ENCODE measurements at places on chromosomes 1 and 21.

DNA sequence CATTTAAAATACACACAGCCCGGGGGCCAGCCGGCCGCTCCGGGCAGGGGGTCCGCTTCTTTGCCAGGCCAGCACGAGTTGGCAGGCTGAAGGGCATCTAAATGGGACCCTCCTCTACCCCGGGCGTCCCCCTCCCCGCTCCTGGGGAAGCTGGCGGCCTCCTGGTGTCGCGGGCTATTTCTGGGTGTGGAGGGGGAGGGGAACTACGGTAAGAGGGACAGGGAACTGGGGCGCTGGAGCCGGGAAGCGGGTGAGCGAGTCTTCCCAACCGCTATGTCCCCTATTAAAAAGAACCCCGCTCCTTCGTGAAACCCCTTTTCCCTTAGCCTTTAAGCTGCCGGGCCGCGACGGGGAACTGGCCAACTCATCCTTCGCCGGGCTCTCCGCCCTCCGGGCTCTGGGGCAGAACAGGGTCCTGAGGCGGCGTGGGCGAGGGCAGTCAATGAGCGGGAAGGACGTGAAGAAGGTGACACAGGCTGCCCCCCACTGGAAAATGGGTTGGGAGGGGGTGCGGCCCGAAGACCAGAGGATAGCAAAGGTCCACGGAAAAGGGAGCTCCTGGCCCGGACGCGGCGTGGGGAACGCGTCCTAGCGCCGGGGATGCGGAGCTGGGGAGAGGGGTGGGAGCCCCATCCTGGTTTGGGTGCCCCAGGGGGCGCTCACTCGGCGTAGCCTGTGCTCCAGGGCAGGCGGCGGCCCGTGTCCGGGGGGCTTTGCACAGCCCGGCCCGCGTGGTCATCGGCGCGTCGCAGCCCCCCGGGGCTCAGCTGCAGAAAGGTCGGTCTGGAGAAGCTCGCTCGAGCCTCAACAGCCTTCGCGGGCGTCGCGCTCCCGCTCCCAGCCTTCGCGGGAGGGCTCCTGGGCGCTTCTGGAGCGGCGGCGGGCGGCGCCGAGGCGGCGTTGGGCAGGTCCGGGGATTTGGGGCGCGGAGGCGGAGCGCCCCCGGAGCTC lies 544 bp downstream of the PPM1J start:
- no peak for DNase-seq

GRCh38 chr1:197526736-197527371 lies 248.4 kb downstream of the DENND1B start:
- DNase-seq = peak; percentile 58

DNA sequence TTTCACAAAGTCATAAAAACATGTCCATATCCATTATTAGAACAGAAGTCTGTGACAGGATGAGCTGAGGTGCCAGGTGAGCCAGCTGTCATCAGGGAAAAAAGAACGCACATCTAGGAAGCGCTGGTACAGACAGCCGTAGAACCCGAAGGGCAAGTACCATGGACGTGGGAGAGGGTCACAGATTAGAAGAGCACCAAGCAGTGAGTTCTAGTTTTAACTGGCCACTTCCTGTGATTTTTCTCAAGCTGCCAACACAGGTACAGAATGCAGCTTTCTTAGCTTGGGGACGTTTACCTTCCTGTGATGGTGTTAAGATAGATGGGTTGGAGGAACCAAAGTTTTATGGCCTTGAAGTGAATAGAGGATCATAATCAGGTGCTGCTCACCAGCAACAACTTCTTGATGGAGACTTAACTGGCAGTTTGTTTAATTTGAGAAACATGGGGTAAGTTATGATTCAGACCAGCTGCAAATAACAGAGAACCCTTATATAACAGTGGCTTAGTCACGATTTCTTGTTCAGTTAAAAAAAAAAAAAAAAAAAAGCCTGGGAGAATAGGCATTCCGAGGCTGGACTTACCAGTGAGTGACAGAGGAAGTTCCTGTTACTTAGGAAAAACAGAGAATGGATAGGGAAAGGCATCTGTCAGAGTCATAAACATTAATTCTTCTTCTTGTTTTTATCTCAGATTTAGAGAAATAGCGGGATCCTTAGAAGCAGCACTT lies 30.9 kb downstream of the AGT start:
- DNase-seq = peak; percentile 1

- DNase-seq = no peak
Measured at GRCh38 chr1:38265293-38266196, 219.0 kb upstream of the POU3F1 start.

- no peak for DNase-seq
Measured at GRCh38 chr1:217322834-217323233, 308.1 kb downstream of the GPATCH2 start.

- no peak for DNase-seq
Measured at GRCh38 chr21:18157406-18157805, 87.2 kb upstream of the CHODL start.

DNA sequence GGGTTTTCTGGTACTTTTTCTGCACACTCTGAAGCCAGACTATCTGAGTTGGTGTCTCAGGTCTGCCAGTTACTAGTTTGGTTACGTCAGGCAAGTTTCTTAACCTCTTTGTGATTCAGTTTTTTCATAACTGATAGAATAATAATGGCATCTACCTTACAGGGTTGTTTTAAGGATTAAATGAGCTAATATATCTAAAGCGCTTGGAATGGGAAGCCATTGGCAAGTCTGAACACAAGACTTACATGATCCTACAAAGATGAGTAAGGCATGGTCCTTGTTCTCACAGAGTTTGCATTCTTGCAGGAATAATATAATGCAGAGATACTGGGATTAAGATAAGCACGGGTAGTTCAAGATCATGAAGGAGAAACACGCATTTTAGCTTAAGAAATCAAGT lies 9.2 kb upstream of the DENND2D start:
- DNase-seq = no peak

GRCh38 chr1:11944358-11944931 lies 9.9 kb downstream of the PLOD1 start:
- peak; percentile 78 for DNase-seq

- DNase-seq = peak; percentile 74
Measured at GRCh38 chr21:39788383-39788782, 43.4 kb downstream of the IGSF5 start.

- DNase-seq = no peak
Measured at GRCh38 chr1:230067871-230068620, 1.0 kb downstream of the GALNT2 start.

- DNase-seq = no peak
Measured at GRCh38 chr1:4095433-4095971, 195.4 kb upstream of the C1orf174 start.

- peak; percentile 81 for DNase-seq
Measured at GRCh38 chr1:230188826-230189225, 121.8 kb downstream of the GALNT2 start.

- DNase-seq = no peak
Measured at GRCh38 chr1:183209533-183210158, 23.6 kb downstream of the LAMC2 start.

- DNase-seq = no peak
Measured at GRCh38 chr1:86471291-86471690, 2.6 kb downstream of the CLCA1 start.

- DNase-seq = no peak
Measured at GRCh38 chr1:231580874-231581273, 45.7 kb upstream of the DISC1 start.

DNA sequence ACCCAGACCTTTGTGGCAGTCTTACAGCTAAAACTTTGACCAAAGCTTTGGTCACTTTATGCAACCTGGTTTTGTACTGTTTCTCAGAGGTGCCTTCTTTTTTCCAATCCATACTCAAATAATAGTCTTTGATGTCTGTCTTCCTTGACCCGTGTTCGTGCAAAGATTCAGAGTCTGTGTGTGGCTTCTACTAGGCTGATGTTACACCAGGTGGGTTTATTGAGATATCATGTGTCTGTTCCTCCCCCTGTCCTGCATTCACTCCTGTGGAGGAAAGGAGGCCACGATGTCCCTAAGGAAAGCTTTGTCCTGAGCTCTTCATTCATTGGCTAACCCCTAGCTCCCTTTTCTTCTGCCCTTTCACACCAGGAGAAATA lies 15.0 kb upstream of the IKBKE start:
- no peak for DNase-seq

DNA sequence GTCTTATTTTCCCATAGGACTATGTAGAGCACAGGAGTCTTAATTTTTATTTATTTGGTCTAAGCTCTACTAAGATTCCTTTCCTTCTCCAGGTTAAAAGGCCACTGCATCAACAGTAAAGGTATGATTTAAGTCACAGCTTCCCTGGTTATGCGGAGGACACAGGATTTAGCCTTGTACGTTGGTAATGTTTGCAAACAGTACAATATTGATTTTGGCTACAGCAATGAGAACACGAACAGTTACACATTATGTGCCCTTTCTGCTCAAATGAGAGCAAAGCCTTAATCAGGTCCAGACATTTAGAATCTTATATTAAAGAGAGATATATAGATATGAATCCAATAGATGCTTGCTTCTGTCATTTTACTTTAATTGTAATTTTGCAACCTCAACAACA lies 264.0 kb downstream of the NUF2 start:
- DNase-seq = no peak

- no peak for DNase-seq
Measured at GRCh38 chr1:115118086-115118485, 28.8 kb upstream of the TSPAN2 start.

DNA sequence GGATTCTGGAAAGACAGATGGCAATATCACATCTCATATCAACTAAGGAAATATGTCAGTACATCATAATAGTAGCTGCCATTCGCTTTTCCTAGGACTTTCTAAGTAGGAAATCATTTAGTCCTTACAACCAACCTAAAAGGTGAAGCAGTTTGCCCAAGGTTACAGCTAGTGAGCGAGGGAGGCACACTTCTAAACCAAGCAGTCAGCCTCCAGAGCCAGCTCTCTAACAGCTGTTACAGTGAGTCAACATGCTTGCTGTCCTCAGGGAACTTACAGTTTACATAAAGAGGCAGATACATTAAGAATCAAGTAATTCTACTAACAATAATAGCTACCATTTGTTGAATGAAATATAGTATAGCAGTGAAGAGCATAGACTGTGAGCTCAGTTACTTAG lies 57.1 kb downstream of the GIPC2 start:
- DNase-seq = no peak
